ENCODE measurements at places on chromosomes 5 and 9.

DNA sequence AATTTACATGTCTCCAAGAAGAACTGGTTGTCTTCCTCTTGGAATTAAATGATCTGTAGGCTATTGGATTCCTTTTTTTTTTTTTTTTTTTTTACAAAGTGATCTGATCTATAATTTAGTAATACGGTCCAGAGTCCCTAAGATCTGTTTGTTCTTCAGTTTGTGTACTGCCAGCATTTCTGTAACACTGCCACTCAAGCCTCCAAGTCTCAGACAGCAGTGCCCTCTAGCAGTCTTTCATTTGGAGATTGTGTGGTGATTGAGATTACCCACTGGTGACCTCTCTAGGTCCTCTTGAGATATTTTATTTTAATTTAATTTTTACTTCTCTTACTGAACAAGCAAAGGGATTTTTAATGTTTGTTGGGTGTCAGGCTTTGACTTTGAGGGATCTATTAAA lies 40.8 kb downstream of the NDFIP1 start:
- DNase-seq: no peak

- no peak for DNase-seq
Observed at GRCh38 chr5:146890731-146891440, 12.3 kb upstream of the PPP2R2B start.

DNA sequence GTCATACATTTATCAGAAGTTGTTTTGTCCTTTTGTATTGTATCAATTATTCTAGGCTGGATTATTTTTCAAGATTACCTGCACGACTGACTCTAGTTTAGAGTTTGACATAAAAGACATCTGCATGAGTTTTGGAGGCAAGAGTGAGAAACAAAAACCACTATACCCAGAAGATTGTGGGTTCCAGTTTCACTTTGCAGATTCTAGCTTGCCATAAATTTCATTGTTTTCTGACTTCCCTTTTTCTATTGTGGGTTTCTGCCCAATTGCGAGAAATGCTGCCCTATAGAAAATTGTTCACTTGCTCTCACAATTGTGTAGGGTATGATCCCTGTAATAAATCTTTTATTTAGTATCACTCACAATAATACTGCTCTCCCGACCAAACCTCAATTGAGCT lies 1043.4 kb upstream of the CDH10 start:
- no peak for DNase-seq

- DNase-seq: no peak
Observed at GRCh38 chr5:16826379-16827125, 109.5 kb downstream of the MYO10 start.

DNA sequence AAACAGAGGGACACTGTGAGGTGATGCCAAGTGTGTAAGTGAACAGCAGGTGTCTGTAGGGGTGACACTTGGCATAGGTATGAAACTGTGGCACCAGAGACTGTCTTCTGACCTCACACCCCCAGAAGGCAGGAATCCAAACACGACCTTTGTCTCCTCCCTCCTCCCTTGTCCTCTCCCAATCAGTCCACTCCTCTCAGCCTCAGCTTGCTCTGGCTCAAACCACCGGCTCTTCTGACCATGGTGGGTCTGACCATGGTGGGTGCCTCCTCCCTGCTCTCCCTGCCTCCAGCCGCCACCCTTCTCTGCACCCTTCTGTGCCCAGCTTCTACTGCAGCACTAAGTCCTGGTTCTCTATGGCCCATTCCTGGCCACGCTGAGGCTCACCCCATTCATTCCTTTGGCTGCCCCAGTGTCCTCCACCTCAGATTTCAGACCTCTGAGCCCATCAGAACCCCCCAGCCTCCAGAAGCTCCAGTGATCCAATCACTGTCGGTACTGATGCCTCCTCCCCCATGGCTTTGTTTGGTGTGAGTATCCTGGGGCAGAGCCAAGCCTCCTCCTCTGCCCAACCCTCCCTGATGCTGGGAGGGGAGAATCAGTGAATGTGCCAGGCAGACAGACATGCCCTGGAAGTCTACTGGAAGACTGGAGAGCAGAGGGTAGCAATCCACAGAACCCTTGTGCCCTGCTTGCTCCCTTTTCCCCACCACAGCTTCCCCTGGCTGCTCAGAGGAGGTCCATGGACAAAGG lies 1.7 kb upstream of the ARID3C start:
- DNase-seq: no peak

GRCh38 chr9:22731786-22732185 lies 285.2 kb downstream of the DMRTA1 start:
- no peak for DNase-seq

- no peak for DNase-seq
Observed at GRCh38 chr5:164230341-164230740, 724.9 kb downstream of the MAT2B start.

DNA sequence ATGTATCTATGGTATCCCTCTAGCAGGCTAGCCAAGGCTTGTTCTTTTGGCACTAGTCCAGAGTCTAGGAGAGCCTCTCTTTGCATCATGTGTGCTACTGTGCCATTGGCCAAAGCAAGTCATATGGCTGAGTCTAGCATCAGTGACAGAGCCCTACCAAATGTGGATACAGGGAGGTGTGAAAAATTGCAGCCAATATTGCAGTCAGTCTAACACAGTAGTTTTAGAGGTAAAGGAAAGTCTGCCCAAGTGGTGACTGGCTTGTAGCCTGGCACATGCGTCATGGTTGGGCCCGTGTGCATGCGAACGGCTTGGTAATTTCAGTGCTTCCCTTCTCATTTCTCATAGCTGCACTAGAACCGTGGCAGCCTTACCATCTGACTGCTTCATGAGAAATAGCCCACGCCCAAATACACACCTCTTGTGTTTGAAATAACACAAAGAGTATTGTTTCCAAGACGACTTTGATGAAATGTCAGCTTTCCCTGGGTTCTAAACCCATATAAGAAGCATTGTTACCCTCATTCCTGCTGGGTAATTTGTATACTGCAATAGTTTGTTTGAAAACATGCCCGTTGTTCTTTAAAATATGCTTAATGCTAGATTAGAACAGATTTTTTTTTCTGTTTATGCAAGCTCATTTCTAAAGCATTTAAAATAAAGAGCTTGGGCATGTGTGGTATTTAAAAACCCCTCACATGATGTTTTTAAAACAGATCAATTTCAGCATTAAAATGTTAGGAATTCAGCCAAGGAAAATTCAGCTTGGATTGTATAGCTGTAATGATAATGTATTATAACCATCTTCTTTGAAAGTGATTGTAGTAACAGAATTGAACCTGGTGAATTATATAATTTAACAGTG lies 113.2 kb downstream of the TLE4 start:
- DNase-seq: no peak

GRCh38 chr5:133321833-133322420 lies 270.1 kb downstream of the HSPA4 start:
- DNase-seq: no peak

- DNase-seq: no peak
Observed at GRCh38 chr5:14453481-14453880, 128.1 kb upstream of the OTULINL start.

DNA sequence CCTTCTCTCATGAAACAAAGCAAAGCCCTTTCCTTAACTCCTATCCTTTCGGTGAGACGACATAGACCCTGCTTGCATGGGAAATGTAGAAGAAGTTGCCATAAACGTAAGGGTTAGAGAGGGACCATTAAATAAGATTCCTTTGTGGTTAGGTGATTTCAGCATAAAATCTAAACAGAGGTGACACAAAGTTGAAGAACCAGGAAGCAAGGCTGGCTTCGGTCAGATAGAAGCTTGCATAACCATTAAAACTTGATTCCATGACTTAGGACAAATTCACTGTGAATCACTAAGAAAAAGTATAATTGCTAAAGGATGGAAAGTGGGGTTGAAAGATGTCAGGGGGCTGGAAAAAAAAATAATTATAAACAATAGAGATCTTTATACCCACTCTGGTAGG lies 30.9 kb upstream of the ABLIM3 start:
- DNase-seq: no peak

DNA sequence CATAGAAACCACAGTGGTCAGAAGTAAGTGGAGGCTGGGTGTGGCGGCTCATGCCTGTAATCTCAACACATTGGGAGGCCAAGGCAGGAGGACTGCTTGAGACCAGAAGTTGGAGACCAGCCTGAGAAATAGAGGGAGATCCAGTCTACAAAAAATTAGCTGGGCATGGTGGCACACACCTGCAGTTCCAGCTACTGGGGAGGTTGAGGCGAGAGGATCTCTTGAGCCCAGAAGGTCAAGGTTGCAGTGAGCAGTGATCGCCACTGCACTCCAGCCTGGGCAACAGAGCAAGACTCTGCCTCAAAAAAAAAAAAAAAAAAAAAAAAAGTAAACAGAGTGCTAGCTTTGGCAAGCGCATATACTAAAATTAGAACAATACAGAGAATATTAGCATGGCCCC lies 24.6 kb downstream of the AK8 start:
- DNase-seq: no peak

DNA sequence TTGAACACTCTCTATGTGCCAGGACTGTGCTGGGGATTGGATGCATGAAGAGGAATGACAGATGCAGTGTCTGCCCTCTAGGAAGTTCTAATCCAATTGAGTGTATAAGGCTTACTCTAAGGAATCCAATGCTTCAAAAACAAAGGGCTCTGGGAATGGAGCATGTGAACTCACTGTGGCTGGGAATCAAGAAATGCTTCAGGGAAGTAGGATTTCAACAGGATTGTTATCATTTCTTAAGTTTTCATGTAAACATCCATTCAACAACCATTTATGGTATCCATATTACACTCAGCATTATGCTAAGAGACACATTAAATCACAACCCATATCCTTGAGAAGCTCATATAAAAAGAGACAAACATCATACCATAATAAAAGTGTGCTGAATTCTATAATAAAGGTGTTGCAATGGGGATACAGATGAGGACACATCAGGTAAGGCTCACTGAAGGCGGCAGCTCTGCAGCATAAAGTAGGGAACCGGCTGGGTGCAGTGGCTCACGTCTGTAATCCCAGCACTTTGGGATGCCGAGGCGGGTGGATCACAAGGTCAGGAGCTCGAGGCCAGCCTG lies 11.3 kb downstream of the SIL1 start:
- no peak for DNase-seq

GRCh38 chr5:154373729-154374179 lies 72.0 kb upstream of the SAP30L start:
- DNase-seq: no peak

- no peak for DNase-seq
Observed at GRCh38 chr5:134445856-134446818, 34.5 kb upstream of the CDKN2AIPNL start.

DNA sequence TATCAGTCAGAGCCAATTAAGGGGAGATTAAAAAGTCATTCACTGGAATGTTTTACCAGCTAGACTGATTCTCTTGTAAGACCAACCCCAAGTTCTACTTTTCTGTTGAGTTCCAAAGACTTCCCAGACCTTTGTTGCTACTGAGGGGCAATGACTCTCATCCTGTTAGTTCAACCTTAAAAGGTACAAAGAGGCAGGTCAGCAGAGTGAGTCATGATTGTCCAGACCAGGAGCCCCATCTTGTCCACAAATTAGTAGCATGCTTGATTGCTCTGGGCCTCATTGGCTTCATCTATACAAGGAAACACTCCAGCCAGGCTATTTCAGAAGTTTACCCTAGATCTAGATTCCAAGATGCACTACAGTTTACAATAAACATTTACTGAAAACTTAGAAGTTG lies 79.9 kb upstream of the IL7R start:
- DNase-seq: no peak

DNA sequence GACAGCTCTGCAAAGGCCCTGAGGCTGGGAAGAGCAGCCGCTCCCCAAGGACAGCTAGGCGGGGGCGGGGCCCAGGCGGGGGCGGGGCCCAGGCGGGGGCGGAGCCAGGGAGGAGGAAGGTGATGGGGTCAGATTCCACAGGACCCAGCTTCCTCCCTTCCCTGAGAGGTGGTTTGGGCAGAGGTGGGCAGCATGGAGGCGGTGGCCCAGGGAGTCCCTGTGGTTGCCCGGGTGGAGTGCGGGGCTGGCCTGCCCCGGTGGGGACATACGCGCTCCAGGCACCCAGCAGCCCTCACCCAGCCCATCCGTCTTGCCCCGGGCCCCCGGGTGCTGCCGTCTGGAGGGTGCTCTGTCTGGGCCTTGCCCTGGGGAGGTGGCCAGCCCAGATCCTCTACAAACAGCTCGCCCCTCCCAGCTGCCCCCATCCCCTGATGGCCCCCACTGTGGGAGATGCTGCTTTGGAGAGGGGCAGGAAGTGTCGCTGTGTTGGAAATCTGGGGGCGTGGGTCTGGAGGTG lies 11.0 kb upstream of the RNU6ATAC start:
- DNase-seq: no peak

GRCh38 chr5:147388184-147389108 lies 121.4 kb downstream of the DPYSL3 start:
- DNase-seq: no peak

GRCh38 chr5:153676406-153676805 lies 185.9 kb downstream of the GRIA1 start:
- DNase-seq: no peak

DNA sequence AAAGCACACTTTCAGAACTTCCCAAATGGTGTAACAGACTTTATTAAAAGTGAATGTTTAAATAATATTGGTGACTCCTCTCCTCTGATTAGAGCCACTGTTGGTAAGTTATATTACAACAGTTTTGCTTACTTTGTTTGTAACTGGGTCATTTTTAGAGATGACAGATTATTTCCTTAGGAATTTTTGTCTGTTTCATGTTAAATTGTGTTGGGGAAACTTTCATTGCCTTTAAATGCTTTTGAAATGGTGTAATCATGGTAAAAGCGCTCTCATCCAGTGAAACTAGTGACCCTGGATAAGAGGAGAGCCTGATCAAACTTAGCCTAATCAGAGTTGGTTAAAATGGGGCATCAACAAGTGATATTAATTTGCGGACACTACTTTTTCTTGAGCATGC lies 39.4 kb downstream of the TNPO1 start:
- no peak for DNase-seq

- DNase-seq: no peak
Observed at GRCh38 chr5:82881571-82882174, 195.5 kb downstream of the TMEM167A start.

DNA sequence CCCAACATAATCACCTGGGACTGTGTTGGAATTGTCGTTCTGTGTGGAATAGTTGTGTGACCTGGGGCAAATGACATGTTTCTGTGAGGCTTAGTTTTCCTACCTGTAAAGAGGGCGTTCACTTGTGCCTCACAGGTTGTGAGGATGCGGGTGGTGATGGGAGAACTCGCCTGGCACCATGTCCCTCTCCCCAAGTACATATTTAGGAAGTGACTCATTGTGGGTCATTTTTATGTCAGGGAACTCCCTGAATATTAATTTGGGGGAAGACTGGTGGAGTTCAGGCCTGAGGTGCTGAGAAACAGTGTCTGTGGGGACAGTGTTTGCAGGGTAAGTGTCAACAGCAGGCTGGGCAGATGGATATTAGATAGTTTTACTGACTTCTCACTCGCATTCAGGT lies 144.7 kb downstream of the KDM4C start:
- DNase-seq: no peak

DNA sequence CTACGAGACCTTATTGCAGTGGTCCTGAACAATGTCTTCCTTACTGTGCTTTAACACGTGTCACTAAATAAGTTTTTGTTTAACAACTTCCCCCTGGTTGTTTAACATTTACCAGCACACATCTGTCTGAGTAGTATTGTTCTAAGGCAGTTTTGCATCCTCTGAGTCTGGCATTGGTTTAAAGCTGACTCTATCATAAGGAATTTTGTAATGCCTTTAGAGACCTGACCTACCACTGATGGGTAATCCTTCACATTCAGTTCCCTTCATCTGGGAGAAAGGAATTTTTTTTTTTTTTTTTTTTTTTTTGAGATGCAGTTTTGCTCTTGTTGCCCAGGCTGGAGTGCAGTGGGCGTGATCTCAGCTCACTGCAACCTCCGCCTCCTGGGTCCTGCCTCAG lies 20.0 kb upstream of the PCAT7 start:
- DNase-seq: no peak

GRCh38 chr5:6578676-6579343 lies 54.0 kb downstream of the NSUN2 start:
- DNase-seq: no peak

- no peak for DNase-seq
Observed at GRCh38 chr9:33232815-33233214, 7.2 kb upstream of the SPINK4 start.

Data from epithelial cell of prostate (primary cell).